ENCODE measurements at places on chromosomes 7 and 10.

DNA sequence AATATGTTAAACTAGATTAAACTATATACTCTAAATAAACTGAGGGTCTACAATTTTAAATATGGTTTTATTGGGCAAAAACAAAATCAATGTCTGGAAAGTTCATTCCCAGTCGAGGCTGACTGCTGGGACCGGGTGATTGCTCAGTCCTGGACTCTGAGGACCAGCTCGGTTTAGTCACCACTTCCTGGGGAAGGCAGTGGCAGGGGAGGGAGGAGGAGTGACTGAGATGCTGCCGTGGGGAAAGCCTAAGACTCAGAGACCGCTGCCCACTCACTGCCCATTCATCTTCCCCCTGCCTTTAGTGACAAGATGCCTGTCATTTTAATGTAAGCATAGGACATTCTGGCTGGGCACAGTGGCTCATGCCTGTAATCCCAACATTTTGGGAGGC lies 29.0 kb downstream of the ATOH7 start:
- no peak for DNase-seq

DNA sequence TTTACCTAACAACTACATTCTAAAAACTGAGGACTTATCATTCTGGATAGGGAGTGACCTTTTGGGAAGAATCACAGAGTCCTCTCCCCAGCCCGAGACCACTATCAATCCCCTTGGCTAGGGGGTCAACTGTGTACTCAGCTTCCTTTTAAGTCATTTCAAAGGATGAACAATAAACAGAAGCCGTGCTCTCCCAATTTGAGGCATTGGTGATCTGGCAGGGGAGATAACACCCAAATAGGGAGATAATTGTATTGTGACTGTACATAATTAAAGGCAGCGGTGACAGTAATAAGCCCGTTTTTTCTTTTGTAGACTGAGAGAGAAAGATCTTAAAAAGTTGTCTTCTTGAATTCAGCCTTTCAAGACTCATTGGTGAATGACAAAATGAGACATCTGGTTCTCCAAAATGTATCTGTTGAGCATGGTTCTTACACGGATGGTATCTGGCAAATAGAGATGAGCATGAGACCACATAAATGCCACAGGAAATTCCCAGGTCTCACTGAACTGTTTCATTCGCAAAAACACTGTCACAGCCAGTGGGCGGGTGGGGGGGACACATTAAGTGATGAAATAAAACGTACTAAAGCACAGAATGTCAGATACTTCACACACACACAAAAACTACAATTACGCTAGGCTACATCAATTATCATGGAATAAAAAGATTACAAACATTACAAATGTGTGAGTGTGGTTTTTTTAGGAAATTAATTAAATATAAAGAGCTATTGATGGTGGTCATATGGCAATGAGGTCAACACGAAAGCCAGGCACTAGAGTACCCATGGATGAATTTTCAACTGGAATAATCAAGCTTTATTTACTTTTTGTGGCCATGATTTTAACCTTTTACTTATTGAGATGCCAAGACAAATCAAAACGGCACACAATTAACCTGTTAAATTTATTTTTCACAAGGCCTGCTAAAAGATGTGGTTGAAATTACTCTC lies 108.4 kb downstream of the HIPK2 start:
- no peak for DNase-seq

DNA sequence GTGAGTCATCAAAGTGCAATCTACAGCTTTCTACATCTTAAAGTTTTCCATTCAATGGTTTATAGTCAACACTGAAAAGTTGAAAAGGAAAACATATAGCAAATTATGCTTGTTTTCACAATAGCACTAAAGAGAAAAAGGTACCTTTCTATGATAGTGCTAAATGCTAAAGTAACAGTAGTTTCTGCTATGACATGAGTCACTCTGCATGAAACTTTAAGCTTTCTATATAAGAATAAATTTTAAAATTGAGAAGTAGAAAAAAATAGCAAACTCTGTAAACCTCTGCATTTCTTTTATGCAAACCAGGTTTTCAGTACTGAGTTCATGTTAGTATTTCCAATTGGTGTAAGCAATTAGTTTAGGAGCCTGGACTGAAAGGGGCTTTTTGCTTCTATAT lies 31.2 kb upstream of the TMEM168 start:
- DNase-seq = no peak

DNA sequence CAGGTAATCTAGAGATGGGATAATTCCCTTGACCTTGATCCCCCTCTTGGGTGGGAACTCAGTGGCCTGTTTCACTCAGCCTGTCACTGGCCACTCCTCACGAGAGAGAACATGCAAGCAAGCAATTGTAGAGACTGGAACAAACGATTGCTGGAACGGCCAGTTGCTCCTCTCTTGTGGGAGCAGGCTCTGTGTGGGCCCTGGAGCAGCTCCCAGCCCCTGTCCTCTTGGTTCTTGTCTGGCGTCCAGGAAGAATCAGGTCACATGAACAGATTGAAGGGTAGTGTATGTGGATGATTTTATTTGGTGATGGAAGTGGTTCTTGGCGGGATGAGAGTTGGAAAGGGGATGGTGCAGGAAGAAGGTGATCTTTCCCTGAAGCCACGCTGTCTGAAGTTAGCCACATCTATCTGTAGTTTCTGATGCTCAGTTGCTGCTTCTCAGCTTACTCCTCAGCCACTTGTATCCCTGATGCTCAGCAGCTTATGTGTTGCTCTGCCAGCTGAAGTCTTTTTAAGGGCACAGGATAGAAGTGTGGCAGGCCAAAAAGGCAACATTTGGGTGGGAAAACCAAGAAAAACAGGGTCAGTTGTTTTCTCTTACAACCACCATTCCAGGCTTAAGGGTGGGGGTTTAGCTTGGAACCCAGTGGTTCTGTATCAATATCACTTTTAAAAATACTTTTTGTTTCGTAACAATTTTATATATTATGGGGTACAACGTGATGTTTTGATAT lies 15.9 kb downstream of the RNF133 start:
- no peak for DNase-seq

Measured in foreskin melanocyte (primary cell).